ENCODE measurements at places on chromosomes 16 and 17.

DNA sequence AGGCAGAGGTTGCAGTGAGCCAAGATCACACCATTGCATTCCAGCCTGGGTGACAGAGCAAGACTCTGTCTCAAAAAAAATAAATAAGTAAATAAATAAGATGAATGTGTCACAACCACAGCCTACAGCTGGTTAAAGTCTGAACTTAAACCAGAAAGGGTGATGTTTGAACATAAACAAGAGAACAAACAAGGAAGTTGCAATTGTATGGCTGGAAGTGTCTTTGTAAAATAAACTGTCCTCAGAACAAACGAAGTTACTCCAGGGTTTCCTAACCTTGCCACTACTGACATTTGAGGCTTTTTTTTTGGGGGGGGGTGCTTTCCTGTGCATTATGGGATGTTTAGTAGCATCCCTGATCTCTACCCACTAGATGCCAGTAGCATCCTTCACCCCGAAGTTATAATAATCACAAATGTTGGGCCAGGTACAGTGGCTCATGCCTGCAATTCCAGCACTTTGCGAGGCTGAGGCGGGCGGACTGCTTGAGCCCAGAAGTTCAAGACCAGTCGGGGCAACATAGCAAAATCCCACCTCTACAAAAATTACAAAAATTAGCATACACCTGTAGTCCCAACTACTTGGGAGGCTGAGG is 119.2 kb downstream of the XYLT1 start:
- DNase-seq = peak; percentile 26

DNA sequence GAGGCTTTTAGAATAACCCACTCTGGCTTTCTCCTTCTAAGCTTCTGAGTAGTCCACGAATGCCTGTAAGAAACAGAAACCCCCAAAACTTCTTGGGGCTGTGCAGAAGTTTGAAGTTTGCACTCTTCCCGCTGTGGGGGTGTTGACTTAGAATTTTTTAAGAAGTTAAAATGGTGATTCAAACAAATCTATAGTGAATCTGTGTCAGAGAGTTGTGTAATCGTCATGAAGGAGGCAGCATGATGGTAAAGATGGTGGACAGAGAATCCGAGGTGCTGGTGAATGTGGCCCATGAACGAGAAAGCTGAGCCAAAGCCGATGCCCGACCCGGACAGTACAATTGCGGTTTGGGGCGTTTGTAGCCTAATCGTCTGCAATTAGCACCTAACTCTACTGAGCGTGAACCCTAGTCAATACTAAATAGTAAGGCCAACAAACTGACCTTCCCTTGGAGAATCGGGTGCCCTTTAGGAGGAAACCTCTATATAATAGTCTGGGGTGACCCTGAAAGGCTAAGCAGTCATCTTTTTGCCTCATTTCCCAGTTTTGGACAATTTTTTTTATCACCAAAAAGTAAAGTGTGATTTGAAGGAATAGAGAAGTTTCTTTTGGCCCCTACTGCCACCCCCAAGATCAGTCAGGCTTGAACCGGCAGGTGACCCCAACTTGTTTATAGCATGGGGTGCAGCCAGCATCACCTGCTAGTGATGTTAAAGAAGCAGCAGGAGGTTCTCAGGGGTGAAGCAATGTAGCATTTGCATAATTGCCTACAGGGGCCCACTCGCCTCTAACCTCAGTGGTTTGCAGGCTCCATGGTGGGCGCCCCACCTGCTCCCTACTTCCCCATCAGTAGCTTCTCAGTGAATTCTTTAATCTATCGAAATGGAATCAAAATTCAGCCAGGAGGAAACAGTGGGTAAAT is 11.2 kb downstream of the IRF8 start:
- DNase-seq = no peak

DNA sequence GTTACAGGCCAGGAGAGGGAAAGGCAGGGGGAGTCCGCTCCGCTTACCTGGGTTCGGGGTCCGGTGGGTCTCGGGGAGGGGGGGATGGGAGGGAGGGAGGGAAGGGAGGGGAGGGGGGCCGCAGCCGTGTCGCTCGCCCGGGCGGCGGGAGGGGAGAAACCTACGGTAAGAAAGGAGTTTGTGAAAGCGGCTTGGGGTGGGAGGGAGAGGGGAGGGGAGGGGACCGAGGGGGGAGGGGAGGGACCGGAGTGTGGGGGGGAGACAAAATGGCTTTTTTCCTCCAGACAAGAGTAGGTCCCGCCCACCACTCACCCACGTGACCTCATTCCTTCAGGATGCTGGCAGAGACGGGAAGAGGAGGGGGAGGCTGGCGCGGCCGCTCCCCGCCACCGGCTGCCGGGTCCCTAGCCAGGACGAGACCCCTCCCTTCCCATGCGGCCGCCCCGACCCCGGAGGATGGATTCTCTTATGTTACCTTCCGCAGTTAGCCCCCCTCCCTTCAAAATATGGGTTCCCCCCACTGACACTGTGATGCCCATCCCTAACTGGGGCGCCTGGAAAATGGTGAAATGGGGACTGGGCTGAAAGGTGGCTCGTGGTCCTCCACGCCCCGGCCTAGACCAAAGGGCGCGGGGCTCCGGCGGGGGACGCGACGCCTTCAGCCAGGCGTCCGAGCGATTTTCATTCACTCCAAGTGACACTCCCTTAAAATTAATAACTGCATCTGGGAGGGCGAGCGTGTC is at the start of gene PCGF2:
TSS of gene PCGF2 (minus strand) at position 188 of the 743 bp plus-strand sequence. CDS start 7,934 bp downstream, outside the sequence.
- peak; percentile 89 for DNase-seq

DNA sequence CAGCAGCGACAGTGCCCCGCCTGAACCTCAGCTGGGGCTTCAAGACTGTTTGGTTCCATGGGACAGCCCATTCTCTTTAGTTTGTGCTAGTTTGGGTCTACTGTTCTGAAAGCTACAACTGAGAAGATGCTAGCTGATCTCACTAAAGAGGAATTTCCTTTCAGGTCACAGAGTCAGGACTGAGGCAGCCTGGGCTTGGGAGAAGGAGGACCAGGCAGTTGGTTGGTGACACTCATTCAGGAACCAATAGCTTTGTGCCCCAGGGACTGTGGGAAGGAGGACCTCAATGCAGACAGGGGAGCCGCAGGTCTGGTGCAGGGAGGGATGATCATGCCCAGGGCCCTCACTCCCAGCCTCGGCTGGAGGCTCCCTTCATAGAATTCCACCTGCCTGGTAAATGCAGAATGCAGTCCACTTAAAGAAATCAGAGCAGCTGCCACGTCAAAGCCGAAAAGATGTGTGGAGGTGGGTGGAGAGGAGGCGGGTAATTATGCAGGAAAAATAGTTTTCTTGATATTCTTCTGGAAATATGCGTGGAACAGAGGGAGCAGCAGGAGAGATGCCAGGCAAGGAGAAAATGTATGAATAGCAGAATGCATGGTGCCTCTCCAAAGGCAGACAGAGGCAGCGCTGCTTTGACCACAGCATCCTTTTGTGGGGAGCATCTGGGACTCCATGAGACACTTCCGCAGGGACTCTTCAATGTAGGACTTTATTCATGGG is 32.6 kb upstream of the ZFP90 start:
- no peak for DNase-seq

GRCh38 chr17:7058831-7059447 is 15.0 kb upstream of the SLC16A11 start:
- no peak for DNase-seq

DNA sequence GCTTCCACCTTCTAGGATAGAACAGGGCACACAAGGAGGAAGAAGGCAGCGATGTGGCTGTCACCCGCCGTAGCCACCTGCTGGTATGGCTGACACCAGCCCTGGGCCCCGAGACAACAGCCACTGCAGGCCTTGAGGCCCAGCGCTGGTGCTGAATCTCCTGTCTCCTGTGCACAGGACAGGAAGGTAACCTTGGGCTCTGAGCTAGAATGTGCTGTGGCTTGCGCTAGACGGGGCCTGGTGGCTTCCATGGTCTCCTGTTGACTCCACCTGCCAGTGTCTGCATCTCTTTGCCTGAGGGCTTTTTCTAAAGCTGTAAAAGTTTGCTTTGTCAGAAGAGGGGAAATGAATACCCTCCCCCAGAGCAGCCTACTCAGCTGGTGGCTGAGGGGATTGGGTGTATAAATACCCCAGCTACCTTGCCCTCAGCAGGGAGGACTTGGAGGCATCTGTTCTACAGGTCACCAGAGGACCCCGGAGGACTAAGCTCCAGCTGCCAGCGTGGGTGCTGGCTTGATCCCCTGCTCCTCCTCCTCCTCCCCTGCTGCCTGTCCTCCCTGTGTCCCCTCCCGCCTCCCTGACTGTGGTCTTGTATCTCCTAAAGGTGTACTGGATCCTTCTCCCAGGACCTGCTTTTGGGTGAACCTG is 76.1 kb upstream of the SDK2 start:
- no peak for DNase-seq

DNA sequence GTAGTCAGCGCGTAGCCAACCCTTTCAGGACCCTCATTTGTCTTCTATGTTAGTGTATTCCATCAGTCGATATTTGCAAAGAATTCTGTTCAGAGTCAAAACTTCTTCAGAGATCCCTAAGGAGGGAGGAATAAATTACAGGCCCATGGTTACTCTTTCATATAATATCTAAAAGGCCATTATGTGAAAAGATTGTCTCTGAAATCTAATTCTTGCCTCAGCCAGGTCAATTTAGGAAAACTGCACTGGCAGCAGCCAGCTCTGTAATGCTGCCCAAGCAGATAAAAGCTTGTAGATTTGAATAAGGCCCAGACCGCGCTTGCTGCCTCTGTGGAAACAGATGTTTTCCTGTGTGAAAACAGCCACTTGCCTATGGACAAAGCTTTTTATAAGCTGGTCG is 379.8 kb downstream of the CNTNAP4 start:
- DNase-seq = no peak

GRCh38 chr16:68659412-68660358 is 14.6 kb downstream of the CDH3 start:
- DNase-seq = no peak

DNA sequence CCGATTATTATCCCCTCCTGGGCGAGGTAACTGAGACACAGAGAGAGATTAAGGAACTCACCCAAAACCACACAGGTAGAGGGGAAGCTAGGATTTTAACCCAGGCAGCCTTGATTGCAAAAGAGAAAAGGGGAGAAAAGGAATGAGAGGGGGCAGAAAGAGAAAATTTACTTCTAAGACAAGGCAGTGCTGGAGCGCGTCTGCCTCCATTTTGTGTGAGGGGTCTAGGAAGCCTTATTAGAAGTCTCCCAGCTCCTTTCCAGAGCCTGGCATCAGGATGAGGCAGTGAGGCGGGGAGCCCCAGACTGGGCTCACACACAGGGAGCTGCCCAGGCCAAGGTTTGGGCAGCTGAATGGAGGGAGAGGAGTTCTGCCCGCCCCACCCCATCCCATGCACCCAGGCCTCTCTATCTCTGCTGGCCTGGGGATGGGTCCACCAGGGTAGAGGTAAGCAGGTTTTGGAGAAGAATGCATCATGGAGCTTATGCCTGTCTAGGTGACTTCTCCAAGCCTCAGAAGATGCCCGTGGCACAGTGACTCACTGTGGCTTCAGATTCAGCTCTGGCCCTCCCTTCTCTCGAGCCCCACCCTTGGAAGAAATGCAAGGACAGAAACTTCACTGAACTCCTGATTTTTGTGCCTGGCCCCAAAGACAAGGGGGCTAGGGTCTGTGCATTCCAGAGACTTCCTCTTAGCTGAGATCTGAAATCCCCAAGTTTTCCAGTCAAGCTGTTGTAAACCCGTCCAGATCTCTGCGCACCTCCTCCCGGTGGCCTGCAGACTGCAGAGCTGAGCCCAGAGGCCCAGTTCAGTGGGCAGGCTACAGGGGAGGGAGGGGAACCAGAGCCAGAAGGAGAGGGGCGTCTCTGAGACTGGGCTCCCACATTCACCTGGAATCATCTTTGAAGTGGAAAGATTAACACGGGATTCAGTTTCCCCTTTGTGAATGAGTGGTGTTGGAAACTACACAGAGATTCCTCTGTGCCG is 95.1 kb upstream of the CDH5 start:
- no peak for DNase-seq

DNA sequence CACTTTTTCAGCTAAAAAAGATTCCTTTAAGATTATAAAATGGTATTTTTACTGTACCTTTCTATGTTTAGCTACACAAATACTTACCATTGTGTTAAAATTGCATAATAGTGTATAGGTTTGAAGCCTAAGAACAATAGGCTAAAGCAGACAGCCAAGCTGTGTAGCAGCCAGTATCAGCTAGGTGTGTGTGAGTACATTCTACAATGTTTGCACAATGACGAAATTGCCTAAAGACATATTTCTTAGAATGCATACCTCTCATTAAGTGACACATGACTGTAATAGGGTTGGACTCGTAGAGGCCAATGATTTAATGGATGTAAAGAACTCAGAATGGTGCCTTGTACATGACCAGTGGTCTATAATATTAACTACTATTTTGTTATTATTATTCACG is 1.9 kb upstream of the MT1B start:
- no peak for DNase-seq

DNA sequence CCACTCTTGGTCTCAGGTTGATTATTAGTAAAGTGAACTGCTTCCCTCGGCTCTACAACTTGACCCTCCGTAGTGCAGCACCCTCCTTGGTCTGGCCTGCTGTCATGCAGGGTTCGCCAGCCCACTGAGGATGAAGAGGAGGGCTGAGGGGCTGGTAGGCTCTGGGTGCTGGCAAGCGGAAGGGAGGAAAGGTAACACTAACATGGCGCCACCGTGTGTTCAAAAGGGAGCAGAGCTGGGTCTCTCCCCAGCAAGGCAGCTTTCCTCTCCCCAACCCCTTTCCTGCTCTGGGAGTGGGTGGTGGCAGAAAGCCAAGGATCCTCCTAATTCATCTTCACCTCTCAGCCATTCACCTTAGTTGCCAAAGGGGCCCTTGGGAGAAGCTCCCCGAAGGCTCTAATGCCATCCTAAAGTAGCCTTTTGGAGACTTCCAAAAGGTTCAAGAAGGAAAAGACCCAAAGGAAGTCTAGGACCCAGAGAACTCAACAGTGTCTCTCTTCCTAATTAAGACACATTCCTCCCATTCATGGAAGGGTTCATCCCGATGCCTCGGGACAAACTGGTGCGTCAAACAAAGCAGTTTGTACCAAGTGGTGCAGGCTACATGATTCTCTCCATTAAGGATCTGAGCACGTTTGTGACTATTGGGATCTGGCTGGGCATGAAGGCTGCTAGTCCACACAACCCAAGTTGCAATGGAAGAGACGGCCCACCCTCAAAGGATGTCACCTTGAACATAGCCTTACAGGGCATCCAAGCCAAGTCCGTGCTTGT is 90.8 kb upstream of the TOB1 start:
- peak; percentile 66 for DNase-seq

DNA sequence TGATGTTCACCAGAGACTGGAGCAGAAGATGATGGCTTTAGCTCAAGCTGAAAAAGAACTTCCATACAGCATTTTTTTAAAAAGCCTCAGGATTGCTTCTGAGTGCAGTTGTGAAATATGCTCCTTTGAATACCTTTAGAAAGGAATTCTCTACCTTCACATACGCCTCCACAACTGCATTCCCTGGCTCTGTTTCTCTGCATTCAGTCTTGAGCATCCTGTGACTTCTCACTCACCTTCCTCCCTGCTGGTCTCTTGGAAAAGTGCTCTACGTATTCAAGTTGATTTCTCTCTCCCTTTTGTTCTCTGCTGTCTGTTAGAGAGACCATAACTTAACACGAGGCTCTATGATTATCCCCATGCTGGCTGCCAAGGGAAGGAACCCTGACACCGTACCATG is 34.5 kb downstream of the HS3ST2 start:
- DNase-seq = no peak

GRCh38 chr16:3129137-3130131 is 5.4 kb upstream of the ZNF213 start:
- DNase-seq = peak; percentile 88

All from fibroblast of villous mesenchyme (primary cell).